ENCODE measurements at places on chromosomes 13 and 19.

DNA sequence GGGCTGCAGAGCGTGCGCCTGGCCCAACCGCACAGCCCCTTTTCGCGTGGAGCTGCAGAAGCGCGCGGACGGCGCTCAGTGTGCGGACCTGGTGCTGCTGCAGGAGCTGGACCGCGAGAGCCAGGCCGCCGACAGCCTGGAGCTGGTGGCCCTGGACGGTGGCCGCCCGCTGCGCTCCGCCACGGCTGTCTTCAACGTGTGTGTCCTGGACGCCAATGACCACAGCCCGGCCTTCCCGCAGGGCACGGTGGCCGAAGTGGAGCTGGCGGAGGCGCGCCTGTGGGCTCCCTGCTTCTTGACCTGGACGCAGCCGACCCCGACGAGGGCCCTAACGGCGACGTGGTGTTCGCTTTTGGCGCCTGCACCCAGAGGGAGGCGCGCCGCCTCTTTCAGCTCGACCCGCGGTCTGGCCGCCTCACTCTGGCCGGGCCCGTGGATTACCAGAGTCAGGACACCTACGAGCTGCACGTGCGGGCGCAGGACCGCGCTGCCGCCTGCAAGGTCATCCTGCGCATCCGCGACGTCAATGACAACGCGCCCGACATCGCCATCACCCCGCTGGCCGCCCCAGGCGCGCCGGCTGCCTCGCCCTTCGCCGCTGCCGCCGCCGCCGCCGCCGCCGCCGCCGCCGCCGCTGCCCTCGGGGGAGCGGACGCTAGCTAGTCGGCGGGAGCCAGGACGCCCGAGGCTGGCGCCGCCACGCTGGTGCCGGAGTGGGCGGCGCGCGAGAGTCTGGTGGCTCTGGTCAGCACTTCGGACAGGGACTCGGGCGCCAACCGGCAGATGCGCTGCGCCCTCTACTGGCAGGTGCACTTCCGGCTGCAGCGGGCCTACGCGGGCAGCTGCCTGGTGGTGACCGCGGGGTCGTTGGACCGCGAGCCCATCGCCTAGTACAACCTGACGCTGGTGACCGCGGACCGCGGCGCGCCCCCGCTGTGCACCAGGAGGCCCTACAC lies 172.2 kb downstream of the OLFM4 start:
- peak; percentile 89 for DNase-seq

DNA sequence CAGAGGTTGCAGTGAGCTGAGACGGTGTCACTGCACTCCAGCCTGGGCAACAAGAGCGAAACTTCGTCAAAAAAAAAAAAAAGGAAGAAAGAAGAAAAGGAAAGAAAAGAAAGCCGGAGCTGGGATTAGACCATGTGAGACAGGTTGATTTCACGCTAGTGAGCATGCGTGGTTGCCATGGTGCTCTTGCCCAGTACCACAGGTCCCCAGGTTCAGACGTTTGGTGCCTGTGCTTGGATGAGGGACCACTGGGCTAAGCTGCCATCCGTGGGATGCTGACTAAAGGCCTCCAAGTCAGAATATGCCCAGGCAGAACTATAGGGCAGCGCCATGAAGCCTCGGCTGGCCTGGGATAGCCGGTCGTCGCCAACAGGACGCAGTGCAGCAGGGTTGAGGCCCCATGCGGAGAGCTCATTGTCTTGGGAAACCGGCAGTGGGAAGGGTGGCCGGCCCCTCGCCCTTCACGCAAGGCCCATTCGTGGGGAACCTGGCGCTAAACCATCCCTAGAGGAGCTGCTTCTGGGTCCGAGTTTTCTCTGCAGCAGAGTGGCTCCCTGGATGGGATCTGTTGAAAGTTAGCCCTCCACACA lies 7.2 kb upstream of the TEX101 start:
- DNase-seq: no peak

DNA sequence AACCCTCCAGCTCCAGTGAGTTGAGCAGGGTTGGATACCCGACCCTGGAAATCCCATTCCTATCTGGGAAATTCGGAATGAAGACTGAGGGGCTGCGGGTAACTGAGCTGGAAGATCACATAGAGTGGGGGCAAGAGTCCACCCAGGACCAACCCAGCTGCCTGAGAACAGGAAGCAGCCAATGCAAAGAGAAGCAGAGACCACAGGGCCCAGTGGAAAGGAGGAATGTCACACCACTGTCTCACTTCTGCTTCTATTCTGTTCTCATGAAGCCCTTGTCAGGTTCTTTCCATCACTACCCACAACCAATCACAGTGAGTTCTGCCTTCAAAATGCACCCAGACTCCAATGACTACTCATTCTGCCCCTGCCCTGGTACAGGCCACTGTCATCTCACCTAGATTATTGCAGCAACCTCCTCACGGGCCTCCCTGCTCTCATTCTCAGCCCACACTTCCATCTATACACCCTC lies 15.3 kb downstream of the DYRK1B start:
- DNase-seq: no peak

- peak; percentile 73 for DNase-seq
These were observed 511 bp downstream of the GARRE1 start for GRCh38 chr19:34254698-34255432.

- peak; percentile 47 for DNase-seq
These were observed 14.8 kb downstream of the DHX34 start for GRCh38 chr19:47363758-47364531.

GRCh38 chr19:18639706-18640243 lies 2.9 kb downstream of the KLHL26 start:
- no peak for DNase-seq

All from glutamatergic neuron (in vitro differentiated cells).